Nucleus accumbens (tissue), 56 donors: ENCODE measurements at places on chromosomes 16 and 17.

DNA sequence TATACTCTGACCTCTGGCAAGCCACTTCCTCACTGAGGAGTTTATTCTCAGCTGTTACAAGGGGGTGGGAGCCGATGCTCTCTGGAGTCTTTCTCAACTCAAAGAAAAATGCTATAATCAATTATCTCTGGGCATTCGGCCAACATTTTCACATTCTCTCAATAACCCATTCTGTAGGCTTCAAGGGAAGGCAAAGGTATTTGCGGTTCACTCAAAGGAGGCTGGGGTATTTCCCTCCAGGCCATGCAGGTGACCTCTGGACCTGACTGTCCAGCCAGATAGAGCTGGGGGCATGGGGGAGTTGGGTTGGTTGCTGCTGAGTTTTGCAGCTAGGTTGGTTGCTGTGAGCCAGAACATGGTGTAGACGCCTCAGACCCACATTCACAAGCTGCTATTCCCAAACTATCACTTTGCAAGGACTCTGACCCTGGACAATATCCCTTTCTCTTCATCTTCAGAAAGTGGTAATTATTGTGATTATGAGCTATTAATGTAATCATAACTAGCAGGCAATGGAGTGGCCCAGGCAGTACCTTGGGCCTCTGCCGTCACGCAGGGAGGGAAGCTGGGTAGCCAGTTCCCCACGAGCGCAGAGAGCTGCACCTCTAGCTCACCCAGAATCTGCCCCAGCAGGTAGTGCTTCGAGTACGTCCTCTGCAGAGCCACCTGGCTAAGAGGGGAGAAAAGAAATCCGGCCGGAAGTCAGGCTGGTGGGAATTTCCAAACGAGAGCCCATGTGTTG, 42.1 kb downstream of the AIPL1 start:
- DNase-seq = no peak

DNA sequence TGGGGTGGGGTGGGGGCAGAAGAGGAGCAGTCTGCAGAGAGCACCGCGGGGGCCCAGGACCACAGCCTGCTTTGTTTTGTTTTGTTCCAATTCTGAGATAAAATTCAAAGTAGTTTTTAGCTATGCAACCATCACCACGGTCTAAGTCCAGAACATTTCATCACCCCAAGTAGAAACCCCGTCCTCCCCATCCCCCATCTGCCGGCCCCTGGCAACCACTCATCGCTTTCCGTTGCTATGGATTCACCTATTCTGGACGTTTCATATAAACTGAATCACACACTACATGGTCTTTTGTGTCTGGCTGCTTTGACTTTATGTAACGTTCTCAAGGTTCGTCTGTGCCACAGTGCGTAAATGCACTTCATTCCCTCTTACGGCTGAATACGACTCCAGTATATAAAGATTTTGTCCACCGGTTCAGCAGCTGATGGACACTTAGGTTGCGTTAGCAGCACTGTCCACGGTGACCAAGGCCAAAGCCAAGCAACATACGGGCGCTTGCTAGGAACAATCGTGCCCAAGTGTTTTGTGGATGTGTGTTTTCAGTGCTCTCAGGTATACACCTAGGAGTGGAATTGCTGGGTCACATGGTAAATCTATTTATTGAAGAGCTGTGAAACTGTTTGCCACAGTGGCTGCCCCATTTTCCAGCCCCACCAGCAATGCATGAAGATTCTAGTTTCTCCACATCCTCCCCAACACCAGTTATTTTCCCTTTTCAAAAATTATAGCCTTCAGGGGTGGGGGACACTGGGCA, 27.7 kb upstream of the RASD1 start:
- no peak for DNase-seq

GRCh38 chr17:41404024-41404671, 6.7 kb upstream of the KRT31 start:
- DNase-seq = no peak

GRCh38 chr16:8388684-8389083, 201.6 kb downstream of the TMEM114 start:
- no peak for DNase-seq

- no peak for DNase-seq
Measured at GRCh38 chr17:40617678-40618240, 29.9 kb downstream of the SMARCE1 start.
